ENCODE measurements at places on chromosomes 16 and 17.

DNA sequence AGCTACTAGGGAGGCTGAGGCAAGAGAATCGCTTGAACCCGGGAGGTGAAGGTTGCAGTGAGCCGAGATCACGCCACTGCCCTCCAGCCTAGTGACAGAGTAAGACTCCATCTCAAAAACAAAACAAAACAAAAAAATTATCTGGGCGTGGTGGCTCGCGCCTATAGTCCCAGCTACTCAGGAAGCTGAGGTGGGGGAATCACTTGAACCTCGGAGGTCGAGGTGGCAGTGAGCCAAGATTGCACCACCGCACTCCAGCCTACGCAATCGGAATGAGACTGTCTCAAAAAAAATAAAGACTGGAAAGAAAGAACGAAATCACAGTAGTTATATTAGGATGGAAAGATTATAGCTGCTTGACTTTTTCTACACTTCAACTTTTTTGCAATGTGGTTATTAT, 18.9 kb downstream of the COG1 start:
- DNase-seq: peak; percentile 74

DNA sequence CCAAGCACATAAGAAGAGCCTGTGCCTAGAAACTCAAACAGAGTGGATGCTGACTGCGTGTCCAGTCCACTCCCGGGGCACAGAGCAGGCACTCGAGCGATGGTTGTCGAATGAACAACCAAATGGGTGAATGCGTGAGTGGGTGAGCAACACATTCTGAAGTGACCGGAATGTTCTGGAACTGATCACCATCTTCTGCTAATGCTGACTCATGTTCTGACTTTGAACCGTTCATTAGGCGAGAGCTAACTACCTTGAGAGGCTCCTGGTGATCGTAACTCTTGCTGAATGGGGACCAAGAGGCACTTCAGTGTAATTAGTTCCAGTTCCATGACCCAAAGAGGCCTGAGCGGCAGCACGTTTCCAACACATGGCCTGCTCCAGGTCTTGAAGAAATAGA, 37.9 kb downstream of the IRF8 start:
- DNase-seq: no peak

DNA sequence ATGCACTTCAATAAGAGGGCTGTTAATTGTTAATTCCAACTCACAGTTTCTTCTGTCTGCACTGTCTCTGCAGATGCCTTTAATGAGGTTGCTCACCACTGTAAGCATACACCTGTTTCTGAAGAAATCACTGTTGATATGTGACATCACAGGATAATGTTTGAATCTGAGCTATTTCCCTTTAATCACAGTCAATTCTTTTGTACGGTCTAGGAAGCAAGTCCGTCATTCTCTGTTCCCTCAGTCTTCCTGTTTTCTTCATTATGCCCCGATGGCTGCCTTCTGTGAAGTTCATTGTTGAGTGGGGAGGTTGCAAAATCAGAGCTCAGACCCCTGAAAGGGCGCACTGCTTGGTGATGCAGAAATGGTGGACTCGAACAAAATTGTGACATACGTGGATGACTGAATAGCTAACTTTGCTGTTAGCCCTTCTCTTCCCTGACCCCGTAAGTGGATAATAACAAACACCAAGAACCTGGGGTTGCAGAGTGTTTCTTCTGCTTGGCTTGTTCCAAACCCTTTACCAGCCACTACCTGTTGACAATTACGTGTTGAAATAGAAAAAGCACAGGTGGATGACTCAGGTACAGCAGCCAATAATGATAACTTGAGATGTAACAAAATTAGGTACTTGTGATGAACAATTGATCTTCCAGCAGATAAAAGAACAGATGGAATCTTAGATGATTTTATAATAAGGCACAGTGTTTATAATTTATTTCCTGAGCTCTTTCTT, 71.9 kb upstream of the AXIN2 start:
- DNase-seq: no peak

DNA sequence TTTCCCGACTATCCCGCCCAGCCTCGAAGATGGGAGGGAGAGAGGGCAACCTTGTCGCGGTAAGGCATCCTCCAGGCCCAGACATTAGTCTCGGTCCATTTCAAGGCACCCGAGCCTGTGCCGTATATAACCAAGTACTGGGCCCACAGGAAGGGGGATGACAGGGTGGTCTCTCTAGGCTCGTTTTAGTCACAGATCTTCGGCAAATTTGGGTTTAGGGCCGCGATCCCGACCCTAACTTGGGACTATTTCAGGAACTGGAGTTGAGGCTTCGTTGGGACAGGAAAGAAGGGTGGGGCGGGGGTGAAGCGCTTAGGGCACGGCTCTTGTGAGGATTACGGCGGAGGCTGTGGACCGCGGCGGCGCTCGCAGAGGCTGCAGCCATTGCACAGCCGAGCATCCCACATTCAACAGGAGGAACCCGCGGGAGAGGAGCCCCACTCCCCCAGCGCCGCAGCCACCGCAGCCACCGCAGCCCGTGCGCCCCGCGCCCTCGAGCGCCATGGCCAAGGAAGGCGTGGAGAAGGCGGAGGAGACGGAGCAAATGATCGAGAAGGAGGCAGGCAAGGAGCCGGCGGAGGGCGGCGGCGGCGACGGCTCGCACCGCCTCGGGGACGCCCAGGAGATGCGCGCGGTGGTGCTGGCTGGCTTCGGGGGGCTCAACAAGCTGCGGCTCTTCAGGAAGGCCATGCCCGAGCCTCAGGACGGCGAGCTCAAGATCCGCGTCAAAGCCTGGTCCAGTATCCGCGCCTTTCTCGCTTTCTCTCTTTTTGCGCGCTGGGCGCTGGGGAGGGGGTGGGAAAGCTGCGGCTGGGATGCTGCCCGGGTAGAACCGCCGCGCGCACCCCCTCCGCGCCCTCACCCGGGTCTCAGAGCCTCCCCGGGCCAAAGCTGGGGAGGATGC, at the start of gene VAT1L:
Gene VAT1L, plus strand, starts transcription at position 384 of the 904 bp plus-strand sequence. Its CDS starts 119 bp downstream, at position 503.
- no peak for DNase-seq

DNA sequence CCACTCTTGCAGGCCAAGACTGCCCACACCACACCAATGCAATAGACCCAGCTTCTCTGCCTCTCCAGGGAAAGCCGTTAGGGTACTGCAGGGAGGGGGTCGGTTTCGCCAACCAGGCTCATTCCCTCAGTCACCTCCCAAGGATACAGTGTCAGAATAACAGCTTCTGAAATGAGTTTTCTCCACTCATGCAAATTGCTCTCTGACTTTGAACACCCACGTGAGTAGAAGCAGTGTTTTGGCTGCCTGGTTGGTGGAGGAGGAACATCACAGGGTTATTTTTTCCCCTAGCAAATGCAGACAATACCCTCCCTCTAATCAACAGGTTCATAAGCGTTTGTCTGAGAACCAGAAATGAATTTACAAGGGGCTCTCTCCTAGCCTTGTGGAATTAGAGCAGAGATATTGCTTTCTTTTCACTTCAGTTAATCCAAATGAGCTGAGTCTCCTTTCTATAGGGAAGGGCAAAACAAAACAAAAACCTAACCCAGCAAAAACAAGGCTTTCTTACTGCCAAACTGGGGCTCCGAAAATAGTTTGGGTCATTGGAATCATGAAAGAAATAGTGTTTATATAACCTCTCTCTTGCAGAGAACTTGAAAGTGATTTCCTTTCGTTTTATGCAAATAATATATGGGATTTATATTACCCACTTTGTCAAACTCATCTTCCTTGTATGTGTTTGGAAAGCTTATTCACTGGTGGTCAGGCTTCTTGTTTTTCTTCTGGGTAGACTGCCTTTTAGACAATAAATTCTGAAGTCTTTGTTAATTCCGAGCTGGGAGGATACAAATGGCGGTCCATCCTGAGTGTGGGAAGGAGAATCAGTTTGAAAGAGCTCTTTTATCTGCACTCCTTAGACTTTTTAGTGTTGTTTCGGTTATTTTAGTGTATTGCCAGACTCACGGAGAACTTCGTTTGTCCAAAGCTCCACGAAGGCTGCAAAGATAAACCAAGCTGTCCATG, 229.9 kb downstream of the MSI2 start:
- DNase-seq: no peak

DNA sequence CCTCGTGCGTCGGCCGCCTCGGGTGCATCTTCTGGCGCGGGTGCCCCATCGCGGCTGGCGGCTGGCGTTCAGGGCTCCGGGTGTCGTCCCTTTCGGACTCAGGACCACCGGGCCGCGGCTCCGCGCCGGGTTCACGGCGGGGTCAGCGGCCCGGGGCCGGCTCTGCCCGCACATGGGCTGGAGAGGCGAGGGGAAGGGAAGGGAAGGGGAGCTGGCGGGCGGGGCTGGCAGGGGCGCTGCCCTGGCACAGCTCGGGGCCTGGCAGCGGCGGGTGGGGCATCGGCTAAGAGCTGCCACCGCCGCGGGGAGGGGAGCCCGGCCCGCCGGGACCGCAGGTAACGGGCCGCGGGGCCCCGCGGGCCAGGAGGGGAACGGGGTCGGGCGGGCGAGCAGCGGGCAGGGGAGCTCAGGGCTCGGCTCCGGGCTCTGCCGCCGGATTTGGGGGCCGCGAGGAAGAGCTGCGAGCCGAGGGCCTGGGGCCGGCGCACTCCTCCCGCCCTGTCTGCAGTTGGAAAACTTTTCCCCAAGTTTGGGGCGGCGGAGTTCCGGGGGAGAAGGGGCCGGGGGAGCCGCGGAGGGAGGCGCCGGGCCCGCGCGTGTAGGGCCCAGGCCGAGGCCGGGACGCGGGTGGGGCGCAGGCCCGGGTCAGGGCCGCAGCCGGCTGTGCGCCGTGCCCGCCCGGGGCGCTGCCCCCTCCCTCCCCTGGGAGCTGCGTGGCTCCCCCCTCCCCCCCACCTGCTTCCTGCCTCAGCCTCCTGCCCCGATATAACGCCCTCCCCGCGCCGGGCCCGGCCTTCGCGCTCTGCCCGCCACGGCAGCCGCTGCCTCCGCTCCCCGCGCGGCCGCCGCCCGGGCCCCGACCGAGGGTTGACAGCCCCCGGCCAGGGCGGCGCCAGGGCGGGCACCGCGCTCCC, 646 bp downstream of the HIC1 start:
- DNase-seq: peak; percentile 65

DNA sequence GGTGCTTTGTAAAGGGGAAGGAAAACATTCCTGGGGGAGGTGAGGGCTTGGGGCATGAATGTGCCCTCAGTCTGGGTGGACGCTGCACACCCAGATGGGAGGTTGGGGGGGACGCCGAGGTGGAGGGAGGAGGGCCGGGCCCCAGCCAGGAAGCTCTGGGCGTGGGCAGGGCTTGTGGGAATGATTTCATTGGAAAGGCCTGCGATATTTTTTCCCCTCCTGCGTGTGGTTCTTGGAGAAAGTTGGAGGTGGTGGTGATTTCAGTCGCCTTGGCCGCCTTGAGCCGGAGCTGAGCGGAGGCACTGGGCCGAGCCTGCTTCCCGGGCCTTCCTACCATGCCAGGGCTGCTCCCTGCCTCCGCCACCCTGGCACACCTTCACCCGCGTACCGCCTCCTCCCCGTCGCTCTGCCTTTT, 26.4 kb upstream of the CLEC18A start:
- DNase-seq: no peak

- peak; percentile 7 for DNase-seq
Observed at GRCh38 chr17:9645851-9646545, 681 bp downstream of the USP43 start.

- DNase-seq: no peak
Observed at GRCh38 chr17:30942308-30943079, 20.7 kb downstream of the ADAP2 start.

DNA sequence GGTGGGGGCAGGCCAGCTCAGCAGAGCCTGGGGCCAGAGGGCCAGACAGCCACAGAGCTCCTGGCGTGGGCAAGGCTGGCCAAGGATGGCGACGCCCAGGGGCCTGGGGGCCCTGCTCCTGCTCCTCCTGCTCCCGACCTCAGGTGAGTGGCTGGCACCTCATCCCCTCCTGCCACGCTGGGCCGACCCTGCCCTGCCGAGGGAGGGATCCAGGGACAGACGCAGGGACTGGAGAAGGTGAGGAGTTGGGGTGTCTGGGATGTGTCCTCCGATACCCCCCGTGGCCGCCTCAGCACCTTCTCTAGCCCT, at the start of gene ADGRG3:
Gene ADGRG3, plus strand, starts transcription at position 44 of the 309 bp plus-strand sequence. Its CDS starts 42 bp downstream, at position 86.
- no peak for DNase-seq

DNA sequence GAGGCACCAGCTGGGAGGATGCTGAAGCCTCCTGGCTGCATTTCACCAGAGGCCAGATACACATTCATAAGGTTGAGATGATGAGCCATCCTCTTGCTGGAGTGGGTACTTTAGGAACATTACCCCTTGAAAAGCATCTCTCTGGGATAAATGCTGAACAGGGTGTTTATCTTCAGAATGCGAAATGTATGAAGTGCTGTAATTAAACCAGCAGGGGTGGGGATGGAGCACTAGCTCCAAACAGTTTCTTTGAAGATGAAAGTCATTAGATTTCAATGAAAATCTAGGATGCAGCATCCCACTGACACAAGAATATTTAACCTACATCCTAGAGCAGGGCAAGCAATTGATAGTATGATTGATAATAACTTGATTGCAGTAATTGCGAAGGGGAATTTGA, 158.1 kb downstream of the CYLD start:
- DNase-seq: no peak

GRCh38 chr17:53135969-53136368, 686.8 kb upstream of the KIF2B start:
- no peak for DNase-seq

DNA sequence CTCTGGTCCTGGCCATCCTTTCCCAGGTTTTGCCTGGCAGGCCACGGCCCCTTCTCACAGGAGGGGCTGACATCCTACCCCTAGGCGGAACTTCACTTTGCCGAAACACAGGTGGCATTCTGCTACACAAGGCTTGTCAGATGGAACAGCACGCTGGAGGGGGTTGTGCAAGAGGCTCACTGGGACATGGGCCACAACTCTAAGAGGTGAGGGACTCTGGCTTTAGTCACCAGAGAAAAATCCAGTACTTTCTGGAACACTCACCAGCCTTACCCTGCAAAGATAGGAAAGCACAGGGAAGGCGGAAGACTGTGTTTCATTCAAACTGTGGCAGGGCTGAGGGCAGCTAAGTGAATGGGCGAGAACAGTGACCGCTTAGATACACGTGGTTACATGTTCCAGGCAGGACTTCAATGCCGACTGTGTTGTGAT, 18.3 kb downstream of the CDC42EP4 start:
- no peak for DNase-seq

DNA sequence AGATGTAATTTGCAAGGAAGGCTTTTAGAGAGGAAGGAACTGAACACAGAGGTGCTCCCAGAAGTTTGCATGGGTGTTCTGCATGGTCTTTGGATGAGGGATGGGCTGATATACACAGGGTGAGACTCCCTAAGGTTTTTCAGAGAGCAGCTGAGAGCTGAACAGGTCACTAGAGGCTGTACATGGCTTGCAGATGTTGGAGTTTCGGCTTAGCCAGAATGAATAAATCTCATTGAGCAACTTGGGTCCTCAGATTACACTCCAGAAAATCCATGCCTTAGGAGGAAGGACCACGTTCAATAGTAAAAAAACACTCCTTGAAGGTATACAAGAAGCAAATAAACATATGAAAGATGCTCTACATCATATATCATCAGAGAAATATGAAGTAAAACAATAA, 7.5 kb upstream of the ITGB3 start:
- no peak for DNase-seq

- DNase-seq: no peak
Observed at GRCh38 chr17:14752011-14752410, 451.1 kb downstream of the HS3ST3B1 start.

DNA sequence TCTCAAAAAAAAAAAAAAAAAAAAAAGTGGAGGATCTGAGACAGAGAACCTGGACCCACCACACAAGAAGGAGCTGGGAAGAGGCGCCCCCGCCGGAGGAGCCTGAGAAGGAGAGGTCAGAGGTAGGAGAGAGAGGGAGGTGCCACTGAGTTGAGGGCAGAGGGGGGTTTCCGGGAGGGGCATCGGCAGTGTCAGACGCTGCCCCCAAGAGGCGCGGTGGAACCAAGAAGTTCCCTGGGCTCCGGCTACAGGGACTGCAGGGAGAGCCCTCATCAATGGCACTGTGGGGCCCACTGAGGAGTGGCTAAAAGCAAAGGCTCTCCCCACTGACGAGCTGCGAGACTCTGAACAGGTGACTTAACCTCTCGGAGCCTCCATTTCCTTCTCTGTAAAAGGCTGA, 4.2 kb downstream of the CCDC42 start:
- DNase-seq: peak; percentile 68
